ENCODE measurements at places on chromosomes 4 and X. TPM values are rescaled to one million over a fixed set of nuclear protein-coding genes. Genes with fewer than 3 reads are reported as not detected.
A peak's percentile ranks its signal among the peaks of the same experiment; 100 is the strongest.

DNA sequence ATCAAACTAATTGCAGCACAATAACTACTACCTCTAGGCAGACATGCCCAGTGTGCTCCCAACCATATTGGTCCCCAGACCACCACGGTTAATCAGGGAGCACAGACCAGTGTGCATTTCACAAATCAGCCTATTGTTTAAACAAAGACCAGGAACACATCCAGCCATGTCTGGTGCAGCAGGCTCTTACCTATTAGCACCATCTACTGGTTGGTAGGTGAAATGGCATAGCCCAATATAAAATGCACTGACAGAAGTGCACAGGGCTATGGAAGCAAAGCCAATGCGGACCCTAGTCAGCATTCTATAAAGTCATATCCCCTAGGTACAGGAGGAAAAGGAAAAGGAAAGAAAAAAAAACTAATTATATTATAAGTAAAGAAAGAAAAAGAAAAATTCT is 15.5 kb upstream of the CYLC1 start:
- peak; percentile 1 for DNase-seq

- DNase-seq, result no peak
Observed at GRCh38 chrX:45699158-45699557, 498.5 kb upstream of the DIPK2B start.

- no peak for DNase-seq
Observed at GRCh38 chr4:67037504-67038227, 507.6 kb downstream of the CENPC start.

DNA sequence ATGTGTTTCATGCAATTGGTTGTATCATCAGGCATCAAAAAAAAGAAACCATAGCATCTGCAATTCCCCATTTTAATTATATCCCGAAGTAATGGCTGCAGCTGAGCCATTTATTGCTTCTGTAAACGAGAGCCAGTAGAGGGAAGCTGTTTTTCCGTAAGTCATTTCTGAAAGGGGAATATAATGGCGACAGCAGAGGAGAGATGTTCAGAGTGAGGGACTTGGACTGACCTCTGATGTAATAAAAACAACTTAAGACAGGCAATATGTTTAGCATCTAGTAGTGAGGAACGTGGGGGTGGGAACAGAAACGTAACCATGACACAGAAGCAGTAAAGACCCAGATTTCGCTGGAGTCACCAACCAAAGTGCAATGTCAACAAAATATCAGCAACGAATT is 31.5 kb upstream of the NAA11 start:
- DNase-seq, result no peak

- DNase-seq, result no peak
Observed at GRCh38 chr4:82217986-82218715, 155.6 kb downstream of the HNRNPD start.

- DNase-seq, result no peak
Observed at GRCh38 chrX:19121466-19121865, 802 bp downstream of the ADGRG2 start.

DNA sequence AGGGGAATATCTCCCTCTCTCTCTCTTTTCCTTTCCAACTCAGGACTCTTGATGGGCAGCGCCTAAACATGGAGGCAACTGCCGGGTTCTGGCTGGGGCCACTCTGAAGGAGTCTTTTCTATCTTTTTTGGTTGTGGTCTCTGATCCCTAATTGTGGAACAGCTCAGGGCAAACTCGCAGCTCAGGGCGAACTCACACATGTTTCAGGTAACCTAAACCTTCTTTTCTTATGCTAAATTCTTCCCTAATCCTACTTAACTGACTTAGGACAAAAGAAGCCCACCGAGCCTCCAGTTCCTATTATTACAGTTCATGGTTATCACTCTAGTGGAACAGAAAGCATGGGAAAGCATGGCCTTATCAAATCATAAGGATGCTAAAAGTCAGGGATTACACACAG is 21.3 kb downstream of the ETDA start:
- no peak for DNase-seq

DNA sequence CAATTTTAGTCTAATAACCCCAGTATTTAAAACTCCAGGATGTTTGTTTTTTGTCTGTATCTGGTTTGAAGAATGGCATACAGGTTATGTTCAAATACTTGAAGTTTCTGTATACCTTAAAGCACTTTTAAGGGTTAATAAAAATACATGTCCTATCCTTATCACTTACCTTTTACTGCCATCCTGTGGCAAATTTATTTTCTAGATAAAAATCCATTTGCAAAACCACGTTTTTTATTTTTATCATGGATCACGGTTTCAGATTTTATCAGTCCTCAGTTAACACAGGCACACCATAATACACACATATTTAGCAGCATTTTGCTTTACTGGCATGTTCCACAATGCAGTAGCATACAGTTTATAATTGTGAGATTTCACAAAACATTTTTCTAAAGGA is 113.3 kb upstream of the H2AZ1 start:
- DNase-seq, result no peak

DNA sequence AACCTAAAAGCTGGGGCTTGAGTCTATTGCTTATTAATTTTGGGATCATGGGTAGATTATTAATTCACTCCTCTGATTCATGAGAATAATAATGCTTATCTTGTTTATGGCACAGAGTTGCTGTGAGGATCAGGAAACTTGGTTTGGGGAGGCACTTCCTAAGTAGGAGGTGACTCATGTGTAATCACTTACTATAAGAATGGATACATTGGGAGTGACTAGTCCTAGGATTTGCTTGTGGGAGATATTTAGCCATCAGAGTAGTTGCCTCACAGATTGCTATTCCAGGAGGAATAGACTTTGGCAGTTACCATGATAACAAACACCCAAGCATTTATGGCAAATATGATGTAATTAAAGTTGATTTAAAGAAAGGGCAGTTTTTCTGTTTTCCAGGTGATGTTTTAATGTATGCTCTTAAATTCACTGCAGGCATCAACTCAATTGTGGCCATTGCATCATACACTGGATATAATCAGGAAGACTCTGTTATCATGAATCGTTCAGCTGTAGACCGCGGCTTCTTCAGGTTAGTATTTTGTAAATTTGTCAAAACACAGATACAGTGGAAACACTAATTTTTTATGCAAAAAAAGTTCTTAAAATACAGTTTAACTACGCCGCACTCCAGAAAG is 41.9 kb downstream of the POLR2B start:
- peak; percentile 85 for DNase-seq

DNA sequence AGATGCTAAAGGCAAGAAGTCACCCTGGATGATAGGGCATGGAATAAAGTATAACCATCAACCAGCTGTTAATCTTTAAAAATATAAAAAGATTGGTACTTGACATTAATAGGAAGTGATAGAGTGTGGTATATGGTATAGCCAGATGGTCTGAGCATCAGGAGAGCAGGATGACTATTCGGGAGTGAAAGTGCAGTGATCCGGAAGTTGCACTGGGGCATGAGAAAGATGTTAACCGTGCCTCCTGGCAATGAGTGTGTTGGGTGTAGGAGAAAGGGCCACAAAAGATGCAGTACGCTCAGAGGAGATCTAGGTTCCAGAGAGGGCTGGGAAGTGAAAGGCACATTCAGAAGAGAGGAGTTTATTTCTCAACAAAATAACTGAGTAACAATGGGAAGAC is 65.0 kb downstream of the TSPAN7 start:
- no peak for DNase-seq

GRCh38 chr4:62706423-62706822 is 1506.3 kb downstream of the ADGRL3 start:
- DNase-seq, result no peak

GRCh38 chrX:54067766-54068165 is 23.5 kb upstream of the PHF8 start:
- no peak for DNase-seq

DNA sequence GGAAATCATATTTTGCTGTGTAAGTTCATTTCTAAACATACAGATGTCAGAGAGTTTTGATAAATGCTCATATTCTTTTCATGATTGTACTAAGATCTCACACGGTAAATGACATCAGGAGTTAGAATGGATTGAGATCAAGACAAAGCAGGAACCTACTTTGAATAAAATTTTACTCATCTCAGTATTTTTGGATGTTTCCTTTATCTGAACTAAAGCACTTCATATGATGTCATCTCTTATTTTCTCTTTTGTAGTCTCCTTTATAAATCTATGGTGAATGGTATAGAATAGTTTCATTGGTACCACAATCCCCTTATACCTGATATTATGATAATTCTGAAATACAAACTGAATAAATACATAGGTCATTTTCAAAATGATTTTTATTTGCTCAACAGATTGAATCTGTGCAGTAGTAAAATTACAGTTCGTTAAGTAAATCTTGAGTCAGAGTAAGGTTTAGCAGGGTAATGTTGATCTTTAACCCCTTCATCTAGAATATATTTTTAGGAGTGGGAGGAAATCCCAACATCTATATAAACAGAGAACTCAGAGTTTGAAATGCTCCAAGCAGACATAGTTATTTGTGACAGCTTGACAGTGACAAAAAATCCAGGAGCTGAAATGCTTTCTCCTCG is 180.0 kb downstream of the MGST2 start:
- DNase-seq, result no peak

GRCh38 chrX:100587861-100588260 is 3.1 kb downstream of the TNMD start:
- no peak for DNase-seq

DNA sequence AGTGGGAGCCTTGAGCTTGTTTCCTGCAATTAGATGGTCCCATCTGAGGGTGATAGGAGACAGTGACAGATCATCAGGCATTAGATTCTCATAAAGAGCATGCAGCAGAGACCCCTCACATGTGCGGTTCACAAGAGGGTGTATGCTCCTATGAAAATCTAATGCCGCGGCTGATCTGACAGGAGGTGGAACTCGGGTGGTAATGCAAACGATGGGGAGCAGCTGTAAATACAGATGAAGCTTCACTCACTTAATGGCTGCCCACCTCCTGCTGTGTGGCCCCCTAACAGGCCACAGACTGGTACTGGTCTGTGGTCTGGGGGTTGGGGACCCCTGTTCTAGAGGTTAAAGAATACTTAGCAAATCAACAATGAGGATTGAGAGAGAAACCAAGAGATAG is 201.5 kb upstream of the PITX2 start:
- no peak for DNase-seq

- DNase-seq, result peak; percentile 23
Observed at GRCh38 chr4:80989921-80990544, 40.5 kb upstream of the BMP3 start.

GRCh38 chr4:70670332-70671014 is 4.2 kb upstream of the JCHAIN start:
- DNase-seq, result no peak

GRCh38 chr4:53908661-53909078 is 155.7 kb downstream of the CHIC2 start:
- peak; percentile 84 for DNase-seq

DNA sequence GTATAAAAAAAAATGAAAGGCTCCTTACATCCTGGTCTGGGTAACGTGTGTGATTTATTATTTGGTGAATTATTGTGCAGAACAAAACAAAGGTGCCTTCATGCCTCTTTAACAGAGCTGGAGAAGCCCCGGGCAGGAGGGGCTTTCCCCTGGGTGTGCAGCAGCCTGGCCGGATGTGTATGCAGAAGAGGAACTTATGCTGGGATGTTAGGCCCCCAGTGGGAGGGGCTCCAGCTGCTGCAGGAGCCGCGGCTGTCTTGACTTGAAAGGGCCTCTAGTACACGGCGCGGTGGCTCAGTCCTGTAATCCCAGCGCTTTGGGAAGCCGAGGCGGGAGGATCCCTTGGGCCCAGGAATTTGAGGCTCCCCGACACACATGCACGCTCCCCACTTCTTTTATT is 16.0 kb downstream of the CCNQ start:
- DNase-seq, result no peak

DNA sequence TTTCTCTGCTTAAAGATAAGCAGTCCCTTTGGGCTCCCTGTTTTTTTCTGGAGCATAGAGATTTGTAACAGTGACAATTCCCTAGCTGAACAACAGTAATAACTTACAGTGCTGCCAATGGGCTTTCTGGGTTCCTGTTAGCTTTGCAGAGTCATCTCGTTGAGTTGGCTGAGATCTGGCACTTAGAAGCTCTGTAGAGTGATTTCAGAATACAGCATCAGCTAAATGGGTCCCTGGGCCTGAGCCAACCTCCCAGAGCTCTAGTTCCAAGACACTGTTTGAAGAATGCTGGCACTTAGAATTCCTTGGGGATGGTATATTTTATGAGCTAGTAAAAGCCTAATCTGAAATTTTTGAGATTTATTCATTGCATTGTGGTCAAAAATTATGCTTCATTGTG is 43.5 kb upstream of the SERTM2 start:
- DNase-seq, result no peak

DNA sequence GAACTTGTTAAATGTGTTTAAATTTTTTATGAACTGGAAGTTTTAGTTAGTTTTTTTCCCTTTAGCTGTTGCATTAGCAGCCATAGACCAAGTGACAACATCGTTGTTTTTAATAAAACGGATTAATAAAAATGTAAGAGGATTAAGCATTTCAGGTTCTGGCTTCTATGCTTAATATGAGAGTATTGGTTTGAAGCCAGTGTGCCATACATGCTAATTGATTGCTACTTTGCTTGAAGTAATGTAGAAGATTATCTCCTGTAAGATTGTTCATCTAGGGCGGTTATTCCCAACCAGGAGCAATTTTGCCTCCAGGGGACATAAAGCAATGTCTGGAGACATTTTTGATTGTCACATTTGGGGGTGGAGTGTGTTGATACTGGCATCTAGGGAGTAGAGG is 54.3 kb downstream of the TLL1 start:
- DNase-seq, result no peak

- no peak for DNase-seq
Observed at GRCh38 chrX:47080215-47080914, 2.1 kb downstream of the RGN start.

DNA sequence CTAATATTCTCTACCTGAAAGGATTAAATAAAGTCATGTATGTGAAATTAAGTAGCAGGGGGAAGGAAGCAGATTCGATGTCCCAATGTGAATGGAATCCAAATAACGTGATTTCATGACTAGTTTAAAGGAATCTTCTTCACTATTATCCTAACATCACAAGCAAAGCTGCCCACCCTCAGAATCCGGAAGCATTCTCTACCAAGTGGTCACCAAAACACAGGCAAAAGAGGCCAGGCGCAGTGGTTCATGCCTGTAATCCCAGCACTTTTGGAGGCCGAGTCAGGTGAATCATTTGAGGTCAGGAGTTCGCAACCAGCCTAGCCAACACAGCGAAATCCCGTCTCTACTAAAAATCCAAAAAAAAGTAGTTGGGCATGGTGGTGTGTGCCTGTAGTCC is 212.9 kb downstream of the LDB2 start:
- no peak for DNase-seq

GRCh38 chr4:81808011-81808672 is 336.4 kb upstream of the RASGEF1B start:
- no peak for DNase-seq

The SGMS2 gene
- 4.1 TPM for polyA plus RNA-seq

The NPY2R gene
- polyA plus RNA-seq, result not detected

The REELD1 gene
- polyA plus RNA-seq, result not detected

The MAGEA2B gene
- not detected for polyA plus RNA-seq

The BMX gene
- polyA plus RNA-seq, result not detected

The MGST2 gene
- 49.9 TPM for polyA plus RNA-seq

The VCX3A gene
- not detected for polyA plus RNA-seq

The F8A2 gene
- polyA plus RNA-seq, result not detected

The FRMPD3 gene
- not detected for polyA plus RNA-seq

The PLS3 gene
- 116 TPM for polyA plus RNA-seq

The TNIP3 gene
- 0.16 TPM for polyA plus RNA-seq

The GC gene
- polyA plus RNA-seq, result not detected
